ENCODE measurements at places on chromosomes 5 and 9. TPM values are rescaled to one million over a fixed set of nuclear protein-coding genes. Genes with fewer than 3 reads are reported as not detected.

GRCh38 chr5:143806579-143806978 lies 5.4 kb upstream of the HMHB1 start:
- DNase-seq, result no peak

GRCh38 chr9:27520986-27521385 lies 3.1 kb upstream of the IFNK start:
- no peak for DNase-seq

PCDHGB5 gene
- total RNA-seq, result 3.1 TPM

DNA sequence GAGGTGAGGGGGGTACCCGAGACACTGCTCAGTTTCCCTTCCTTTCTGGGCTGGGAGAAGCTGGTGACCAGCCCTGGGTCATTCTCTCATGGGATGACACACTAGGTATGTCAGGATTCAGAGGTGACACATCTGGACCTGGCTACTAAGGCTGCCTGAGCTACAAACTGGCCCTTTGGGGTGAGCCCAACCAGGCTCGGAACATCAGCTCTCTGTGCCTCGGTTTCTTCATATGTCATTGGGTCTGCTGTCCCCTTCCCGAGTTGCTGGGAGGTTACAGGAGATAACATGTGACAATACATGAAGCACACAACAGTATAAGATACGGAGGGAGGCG lies 11.8 kb downstream of the CARD19 start:
- no peak for DNase-seq

DNA sequence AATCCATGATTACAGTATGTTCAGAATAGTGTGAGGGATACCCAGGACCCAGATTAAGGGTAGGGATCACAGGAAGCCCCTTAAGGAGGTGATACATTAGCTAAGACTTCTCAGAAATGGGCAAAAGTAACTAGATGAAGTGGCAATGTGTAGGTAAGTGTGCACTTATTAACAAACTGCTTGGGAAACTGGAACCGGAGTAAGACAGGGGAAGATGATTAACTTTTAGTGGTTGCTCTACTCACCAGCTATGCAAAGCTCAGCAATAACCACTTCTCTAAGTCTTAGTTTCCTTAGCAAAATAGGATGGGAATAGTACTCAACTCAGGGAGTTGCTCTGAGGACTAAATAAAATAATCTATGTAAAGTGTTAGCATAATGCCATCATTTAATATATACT lies 182.2 kb downstream of the MCTP1 start:
- no peak for DNase-seq

SPINK13 gene
- not detected for total RNA-seq

GRCh38 chr5:113806904-113807303 lies 293.4 kb downstream of the YTHDC2 start:
- no peak for DNase-seq

GRM6 gene
- total RNA-seq, result not detected

All from natural killer cell (primary cell).